ENCODE measurements at places on chromosomes 5 and 9. TPM values are rescaled to one million over a fixed set of nuclear protein-coding genes. Genes with fewer than 3 reads are reported as not detected.

The RBM27 gene
- 3.4 TPM for polyA plus RNA-seq

The CYLC2 gene
- polyA plus RNA-seq, result not detected

The TICAM2 gene
- polyA plus RNA-seq, result 0.22 TPM

The C5orf63 gene
- polyA plus RNA-seq, result 0.31 TPM

The ANKRD55 gene
- not detected for polyA plus RNA-seq

The C9 gene
- polyA plus RNA-seq, result not detected

The S100Z gene
- 1.3 TPM for polyA plus RNA-seq

The SPATA31E1 gene
- polyA plus RNA-seq, result not detected

The SYK gene
- 0.04 TPM for polyA plus RNA-seq

The SLC36A2 gene
- polyA plus RNA-seq, result not detected

The INSL6 gene
- polyA plus RNA-seq, result not detected

The DRD1 gene
- 0.96 TPM for polyA plus RNA-seq

GRCh38 chr9:12766357-12766756 lies 8.5 kb upstream of the LURAP1L start:
- no peak overlapping the region for H3K4me3 ChIP-seq
- no peak overlapping the region for H3K27ac ChIP-seq
- peaks cover 6% of the 10 kb centered on the region for H3K27me3 ChIP-seq
- no peaks in the 10 kb centered on the region for H3K4me1 ChIP-seq
- no peaks in the 10 kb centered on the region for H3K36me3 ChIP-seq
- no peak for DNase-seq

GRCh38 chr9:79259858-79260257 lies 311.9 kb upstream of the TLE4 start:
- H3K27me3 ChIP-seq, result no peaks in the 10 kb centered on the region
- DNase-seq, result no peak
- no peak overlapping the region for H3K27ac ChIP-seq
- no peak overlapping the region for H3K4me3 ChIP-seq
- H3K36me3 ChIP-seq, result no peaks in the 10 kb centered on the region

GRCh38 chr5:124996764-124997077 lies 250.3 kb upstream of the ZNF608 start:
- no peak for DNase-seq
- H3K27ac ChIP-seq, result no peak overlapping the region
- H3K36me3 ChIP-seq, result no peaks in the 10 kb centered on the region
- H3K4me3 ChIP-seq, result no peak overlapping the region

DNA sequence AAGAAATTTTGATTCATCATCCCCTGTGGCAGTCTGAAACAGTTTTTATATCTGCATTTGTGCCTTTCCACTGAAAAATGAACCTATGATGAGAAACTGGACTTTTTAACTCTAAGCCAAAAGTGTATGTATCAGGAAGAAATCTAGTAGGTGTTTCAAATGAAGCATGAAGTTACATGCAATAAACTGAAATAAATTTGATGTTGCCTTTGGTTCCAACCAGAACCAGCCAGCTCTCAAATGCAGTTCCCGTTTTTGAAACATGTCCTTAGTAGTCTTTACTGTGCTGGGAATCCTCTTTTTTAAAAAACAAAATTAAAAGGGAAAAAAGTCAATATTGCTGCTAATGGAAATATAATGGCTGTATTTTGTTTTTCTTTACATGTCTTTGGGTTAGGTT lies 43.9 kb downstream of the HACD4 start:
- H3K27ac ChIP-seq, result no peak overlapping the region
- H3K36me3 ChIP-seq, result peaks cover 33% of the 10 kb centered on the region
- no peaks in the 10 kb centered on the region for H3K4me1 ChIP-seq
- no peak for DNase-seq
- H3K4me3 ChIP-seq, result no peak overlapping the region
- H3K27me3 ChIP-seq, result no peaks in the 10 kb centered on the region

- no peak overlapping the region for H3K4me3 ChIP-seq
- no peak overlapping the region for H3K27ac ChIP-seq
- H3K4me1 ChIP-seq, result peaks cover 5% of the 10 kb centered on the region
- H3K36me3 ChIP-seq, result no peaks in the 10 kb centered on the region
- H3K27me3 ChIP-seq, result no peaks in the 10 kb centered on the region
Observed at GRCh38 chr9:5799314-5799713, 33.6 kb downstream of the ERMP1 start.

GRCh38 chr9:93255494-93255867 lies 71.5 kb downstream of the WNK2 start:
- no peaks in the 10 kb centered on the region for H3K36me3 ChIP-seq
- H3K27ac ChIP-seq, result no peak overlapping the region
- DNase-seq, result no peak
- no peak overlapping the region for H3K4me3 ChIP-seq

GRCh38 chr9:81819155-81819554 lies 109.1 kb upstream of the SPATA31D4 start:
- H3K36me3 ChIP-seq, result no peaks in the 10 kb centered on the region
- H3K4me3 ChIP-seq, result no peak overlapping the region
- H3K27ac ChIP-seq, result no peak overlapping the region
- DNase-seq, result no peak

- H3K27me3 ChIP-seq, result no peaks in the 10 kb centered on the region
- H3K27ac ChIP-seq, result no peak overlapping the region
- H3K4me1 ChIP-seq, result peaks cover 14% of the 10 kb centered on the region
- peak; percentile 61 for DNase-seq
- no peak overlapping the region for H3K4me3 ChIP-seq
Observed at GRCh38 chr5:170312666-170313065, 15.1 kb upstream of the LCP2 start.

- H3K36me3 ChIP-seq, result no peaks in the 10 kb centered on the region
- peak; percentile 25 for DNase-seq
- H3K4me1 ChIP-seq, result no peaks in the 10 kb centered on the region
Observed at GRCh38 chr9:81596679-81597418, 92.5 kb downstream of the TLE1 start.

DNA sequence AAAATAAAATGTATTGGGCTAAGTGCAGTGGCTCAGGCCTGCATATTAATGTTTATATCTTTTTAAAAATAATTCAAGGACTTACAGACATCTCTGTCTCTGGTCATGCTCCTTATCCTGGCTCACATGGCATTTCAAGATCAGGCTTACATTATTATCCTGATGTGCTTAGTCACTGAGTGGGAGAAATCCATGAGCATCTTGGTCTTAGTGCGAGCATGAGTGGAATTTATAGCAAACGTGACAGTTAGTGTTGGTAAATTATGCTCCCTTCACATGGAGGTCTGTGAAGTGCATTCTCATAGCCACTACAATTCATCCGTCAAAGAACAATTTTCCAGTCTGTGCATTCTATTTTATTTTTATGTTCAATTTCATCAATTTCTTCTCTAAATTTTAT lies 237.8 kb upstream of the EDIL3 start:
- no peak overlapping the region for H3K4me3 ChIP-seq
- peaks cover 14% of the 10 kb centered on the region for H3K4me1 ChIP-seq
- no peak overlapping the region for H3K27ac ChIP-seq
- no peak for DNase-seq
- no peaks in the 10 kb centered on the region for H3K36me3 ChIP-seq

- no peaks in the 10 kb centered on the region for H3K4me1 ChIP-seq
- H3K4me3 ChIP-seq, result no peak overlapping the region
- H3K36me3 ChIP-seq, result no peaks in the 10 kb centered on the region
- no peak for DNase-seq
- no peak overlapping the region for H3K27ac ChIP-seq
Observed at GRCh38 chr5:32551194-32551593, 34.2 kb upstream of the SUB1 start.

DNA sequence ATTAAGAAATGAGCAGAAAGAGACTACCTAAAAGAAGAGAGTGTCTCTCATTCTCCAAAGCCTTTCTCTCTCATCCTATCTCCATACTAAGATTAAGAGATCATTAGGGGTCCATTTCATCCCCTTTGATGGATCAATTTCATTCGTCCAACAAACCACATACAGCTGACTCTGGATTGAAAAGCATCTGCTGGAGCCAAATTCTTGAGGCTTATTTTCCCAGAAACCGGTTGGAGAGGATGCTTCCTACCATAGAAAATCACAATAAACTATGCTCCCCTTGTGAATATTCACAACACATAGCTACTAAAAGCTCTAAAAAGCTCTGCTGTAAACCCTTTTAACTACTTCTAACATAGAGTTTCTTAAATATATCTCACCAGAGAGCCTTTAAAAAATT lies 755.0 kb upstream of the ZNF608 start:
- H3K36me3 ChIP-seq, result no peaks in the 10 kb centered on the region
- H3K27ac ChIP-seq, result no peak overlapping the region
- no peak for DNase-seq
- no peaks in the 10 kb centered on the region for H3K4me1 ChIP-seq
- no peaks in the 10 kb centered on the region for H3K27me3 ChIP-seq
- H3K4me3 ChIP-seq, result no peak overlapping the region

- no peaks in the 10 kb centered on the region for H3K4me1 ChIP-seq
- no peak overlapping the region for H3K4me3 ChIP-seq
- H3K27me3 ChIP-seq, result no peaks in the 10 kb centered on the region
- no peak for DNase-seq
- H3K27ac ChIP-seq, result no peak overlapping the region
Observed at GRCh38 chr9:134002796-134003195, 10.7 kb upstream of the VAV2 start.

DNA sequence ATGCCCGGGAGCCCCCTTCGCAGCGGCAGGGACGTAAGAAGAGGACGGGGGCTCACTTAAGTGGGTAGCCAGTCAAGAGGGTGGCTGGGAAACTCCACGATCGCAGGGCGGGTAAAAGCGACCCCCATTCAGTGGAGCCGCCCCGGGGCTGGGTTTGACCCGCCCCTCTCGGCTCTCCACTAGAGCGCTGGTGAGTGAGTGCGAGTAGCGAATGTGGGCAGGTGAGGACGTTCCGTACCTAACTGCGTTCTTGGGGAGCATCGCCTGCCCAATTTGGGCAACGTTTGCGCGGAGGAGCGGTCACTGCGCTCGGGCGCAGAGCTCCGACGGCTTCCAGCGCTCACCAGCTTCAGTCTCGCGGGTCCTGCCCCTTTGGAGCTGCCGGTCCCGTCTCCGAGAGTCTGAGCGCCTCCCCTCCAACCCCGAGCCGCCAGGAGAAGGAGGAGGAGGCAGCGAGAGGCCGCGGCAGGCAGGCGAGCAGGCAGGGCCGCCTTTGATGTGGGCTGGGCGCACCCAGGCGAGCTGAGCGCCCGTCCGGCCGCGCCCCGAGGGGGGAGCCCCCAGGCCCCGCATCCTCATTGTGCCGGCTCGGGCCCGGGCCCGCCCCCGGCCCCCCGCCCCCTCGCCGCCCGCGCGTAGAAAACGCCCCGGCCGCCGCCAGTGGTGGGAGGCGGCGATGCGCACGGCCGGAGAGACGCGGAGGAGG lies at the start of gene FGF18:
FGF18 (plus strand) TSS at position 666 of the 706 bp plus-strand sequence. CDS start 553 bp downstream, outside the sequence.
- DNase-seq, result peak; percentile 65
- peaks cover 18% of the 10 kb centered on the region for H3K4me1 ChIP-seq
- peak within 1 kb of the TSS; percentile 73 for H3K27ac ChIP-seq
- H3K4me3 ChIP-seq, result peak within 1 kb of the TSS; percentile 99
- peaks cover 2% of the 10 kb centered on the region for H3K36me3 ChIP-seq
- H3K27me3 ChIP-seq, result peaks cover 6% of the 10 kb centered on the region

DNA sequence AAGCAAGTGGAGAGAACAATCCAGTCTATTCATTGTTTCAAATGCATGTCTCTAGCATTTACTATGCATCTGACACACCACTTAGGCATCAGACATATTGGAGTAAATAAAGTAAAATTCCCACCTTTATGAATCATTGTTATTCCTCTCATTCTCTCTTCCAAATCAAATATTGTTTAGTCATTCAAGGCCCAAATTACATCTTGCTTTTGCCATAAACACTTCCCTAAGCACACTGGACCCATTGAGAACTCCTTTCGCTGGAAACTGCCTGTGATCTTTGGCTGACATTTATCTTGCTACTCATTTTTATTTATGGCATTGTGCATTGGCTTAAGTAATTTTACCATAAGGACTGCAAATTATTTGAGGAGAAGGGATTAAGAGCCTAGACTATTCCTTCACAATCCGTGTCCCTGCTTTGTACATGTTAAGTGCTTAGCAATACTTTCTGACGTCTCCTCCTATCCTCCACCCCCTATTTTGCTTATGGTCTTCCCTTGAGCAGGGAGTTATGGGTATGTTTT lies 7.4 kb downstream of the C5orf46 start:
- no peaks in the 10 kb centered on the region for H3K36me3 ChIP-seq
- no peak for DNase-seq
- H3K27ac ChIP-seq, result no peak overlapping the region
- no peaks in the 10 kb centered on the region for H3K4me1 ChIP-seq

- no peaks in the 10 kb centered on the region for H3K27me3 ChIP-seq
- no peak overlapping the region for H3K27ac ChIP-seq
- DNase-seq, result peak; percentile 41
- no peak overlapping the region for H3K4me3 ChIP-seq
- peaks cover 8% of the 10 kb centered on the region for H3K4me1 ChIP-seq
Observed at GRCh38 chr5:15993334-15993733, 186.3 kb downstream of the MARCHF11 start.

DNA sequence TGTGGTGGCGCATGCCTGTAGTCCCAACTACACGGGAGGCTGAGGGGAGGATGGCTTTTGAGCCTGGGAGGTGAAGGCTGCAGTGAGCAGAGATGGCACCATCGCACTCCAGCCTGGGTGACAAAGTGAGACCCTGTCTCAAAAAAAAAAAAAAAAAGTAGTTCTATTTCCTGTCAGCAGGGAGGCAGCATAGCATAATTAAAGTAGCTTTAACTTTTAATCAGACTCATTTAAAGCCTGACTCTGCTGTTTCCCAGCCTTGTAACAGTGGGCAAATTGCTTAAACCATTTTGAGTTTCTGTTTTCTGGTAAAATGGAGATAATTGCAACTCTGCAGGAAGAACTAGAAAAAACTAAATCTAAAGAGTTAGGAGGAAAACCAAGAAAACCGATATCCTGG lies 31.2 kb downstream of the CNOT6 start:
- H3K4me1 ChIP-seq, result peaks cover 29% of the 10 kb centered on the region
- H3K27ac ChIP-seq, result no peak overlapping the region
- H3K27me3 ChIP-seq, result no peaks in the 10 kb centered on the region

DNA sequence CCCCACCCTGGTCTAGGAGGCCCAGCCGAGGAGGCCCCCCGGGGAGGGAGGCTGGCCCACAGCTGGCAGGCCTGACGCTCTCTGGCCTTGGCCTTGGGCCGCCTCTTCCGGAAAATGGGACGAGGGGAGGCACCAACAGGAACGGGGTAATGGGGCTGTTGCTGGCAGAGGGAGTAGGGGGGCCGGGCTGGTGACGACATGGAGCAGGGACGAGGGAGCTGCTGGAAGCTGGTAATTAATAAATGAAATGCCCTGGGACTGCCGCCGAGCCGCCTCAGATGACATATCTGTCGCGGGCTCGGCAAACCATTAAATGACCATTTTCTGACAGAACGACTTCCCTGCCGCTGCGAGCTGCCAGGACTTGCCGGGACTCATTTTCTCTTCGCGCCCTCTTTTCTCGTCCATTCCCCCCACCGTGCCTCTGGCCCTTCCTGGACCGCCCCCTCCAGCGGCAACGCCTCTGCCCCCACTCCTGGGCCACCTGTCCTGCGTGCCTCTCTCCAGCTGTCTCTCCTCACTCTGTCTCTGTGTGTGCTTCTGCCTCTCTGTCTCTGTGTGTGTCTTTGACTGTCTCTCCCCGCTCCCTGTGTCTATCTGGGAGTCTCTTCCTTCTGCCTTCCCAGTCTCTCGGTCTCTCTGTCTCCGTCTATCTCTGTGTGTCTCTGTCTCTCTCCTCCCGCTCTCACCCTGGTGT lies 215.7 kb downstream of the PAX5 start:
- peak overlapping the region; percentile 63 for H3K27ac ChIP-seq
- DNase-seq, result peak; percentile 6
- no peak overlapping the region for H3K4me3 ChIP-seq
- peaks cover 11% of the 10 kb centered on the region for H3K4me1 ChIP-seq
- H3K27me3 ChIP-seq, result no peaks in the 10 kb centered on the region
